ENCODE measurements at places on chromosomes 7 and 10. TPM values are rescaled to one million over a fixed set of nuclear protein-coding genes. Genes with fewer than 3 reads are reported as not detected.

NSUN6 gene
- total RNA-seq, result 13.1 TPM

CLCN1 gene
- not detected for total RNA-seq

DNA sequence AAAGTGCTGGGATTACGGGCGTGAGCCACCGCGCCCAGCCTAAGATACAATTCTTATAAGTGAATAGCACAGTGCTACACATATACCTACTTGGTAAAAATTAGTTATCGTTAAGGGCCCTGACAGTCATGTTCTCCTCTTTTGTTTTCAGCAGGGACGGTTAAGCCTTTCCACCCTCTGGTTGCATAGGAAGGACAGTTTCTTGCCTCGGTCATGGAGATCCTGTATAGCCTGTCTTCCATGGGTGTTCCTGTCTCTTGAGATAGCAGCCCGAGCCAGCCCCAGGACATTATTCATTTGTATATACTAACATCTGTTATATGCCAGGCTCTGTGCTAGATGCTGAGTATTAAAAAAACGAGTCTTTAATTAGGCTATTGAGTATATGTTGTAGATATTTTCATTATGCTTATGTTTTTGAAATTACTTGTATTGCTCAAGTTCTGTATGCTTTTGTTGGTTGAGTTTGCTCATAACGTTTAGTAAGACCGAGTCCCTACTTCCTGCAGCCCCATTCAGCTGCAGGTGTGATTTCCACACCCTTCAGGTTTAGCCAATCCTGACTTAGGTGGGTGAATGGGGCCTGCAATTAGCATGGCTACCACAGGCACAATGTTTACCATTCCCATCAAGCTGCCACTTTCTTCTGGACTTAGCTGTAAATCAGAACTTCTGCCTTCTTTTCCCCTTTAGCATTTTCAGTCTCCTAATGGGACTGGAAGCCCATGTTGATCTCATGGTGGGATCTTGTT, 24.8 kb downstream of the CCSER2 start:
- H3K27me3 ChIP-seq, result no peaks in the 10 kb centered on the region
- H3K27ac ChIP-seq, result peak overlapping the region; percentile 29
- peaks cover 10% of the 10 kb centered on the region for H3K4me1 ChIP-seq

TBATA gene
- not detected for total RNA-seq

Data from colonic mucosa (tissue), 4 donors.